ENCODE measurements at places on chromosomes 3 and 15.

- DNase-seq, result peak; percentile 13
Measured at GRCh38 chr3:107432013-107432515, 54.8 kb downstream of the CCDC54 start.

DNA sequence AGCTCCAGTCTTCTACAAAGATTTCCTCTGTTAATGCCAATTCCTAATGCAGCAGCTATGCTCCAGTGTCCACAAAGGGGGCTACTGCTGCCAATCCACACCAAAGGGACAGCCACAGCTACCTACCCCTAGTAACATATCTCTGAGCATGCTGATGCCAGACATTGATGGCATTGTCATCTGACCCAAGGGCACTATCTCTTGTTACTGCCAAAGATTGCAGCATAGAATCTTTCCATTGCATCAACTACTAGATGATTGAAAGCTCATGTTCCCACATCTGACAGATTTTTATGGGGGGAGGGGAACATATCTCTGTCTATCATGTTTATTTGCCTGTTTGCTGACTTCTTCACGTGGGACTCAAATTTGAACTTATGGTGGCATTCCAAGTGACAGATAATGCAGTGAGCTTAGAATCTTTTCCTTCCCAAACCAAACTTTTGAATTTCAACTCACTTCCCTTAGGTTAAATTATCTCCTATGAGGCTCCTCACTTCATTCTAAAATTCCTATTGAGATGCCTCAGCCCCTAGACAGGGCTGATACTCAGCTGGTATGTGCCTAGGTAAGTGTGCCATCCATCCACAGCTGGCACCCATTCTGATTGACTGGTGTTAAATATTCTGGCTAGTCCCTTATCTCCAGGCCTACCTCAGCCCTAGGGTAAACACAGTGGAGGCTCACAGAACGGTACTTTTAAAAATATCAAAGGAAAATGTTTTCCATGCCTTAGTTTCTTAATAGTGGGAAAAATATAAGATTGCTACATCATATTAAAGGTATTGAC lies 100.3 kb downstream of the STRIT1 start:
- DNase-seq, result no peak

- no peak for DNase-seq
Measured at GRCh38 chr3:140358686-140359085, 319.2 kb upstream of the TRIM42 start.

DNA sequence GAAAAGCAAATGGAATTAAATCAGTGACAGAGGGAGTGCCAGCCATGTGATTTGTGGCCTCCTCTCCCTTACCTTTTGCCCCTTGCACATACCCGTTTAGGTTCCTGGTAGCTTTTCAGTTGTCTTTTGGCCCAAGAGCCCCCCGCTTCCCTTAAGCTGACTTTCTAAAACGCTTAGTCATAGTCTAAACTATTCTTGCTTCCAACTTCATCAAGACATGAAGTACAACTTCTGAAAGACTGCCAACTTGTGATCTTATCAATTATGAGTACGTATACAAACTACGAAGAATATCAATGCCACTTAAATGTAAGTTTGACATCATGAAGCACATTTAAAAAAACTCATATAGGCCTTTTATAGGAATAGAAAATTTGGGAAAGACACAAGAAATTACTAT lies 61.9 kb downstream of the EIF3J start:
- DNase-seq, result no peak

- DNase-seq, result no peak
Measured at GRCh38 chr3:72950801-72951200, 45.8 kb upstream of the PPP4R2 start.

DNA sequence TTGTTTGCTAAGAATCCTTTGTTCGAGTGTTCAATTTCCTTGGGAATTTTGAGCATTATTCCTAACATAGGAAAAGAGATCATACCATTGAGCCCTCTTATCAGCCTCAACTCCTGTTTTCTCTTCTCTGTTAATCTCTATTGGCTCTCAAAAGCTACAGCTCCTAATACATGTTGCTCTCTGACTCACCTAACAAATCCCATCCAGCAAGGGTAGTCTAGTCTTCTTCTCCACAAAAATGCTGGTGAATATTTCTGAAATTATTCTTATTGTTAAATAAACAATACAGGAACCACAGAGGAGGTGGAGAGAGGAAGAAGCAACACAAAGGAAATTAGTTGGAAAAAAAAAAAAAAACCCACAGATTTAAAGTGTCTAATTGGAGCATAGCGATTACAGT lies 325.8 kb upstream of the NAALADL2 start:
- no peak for DNase-seq

- peak; percentile 15 for DNase-seq
Measured at GRCh38 chr3:149487598-149488197, 13.2 kb downstream of the TM4SF4 start.

DNA sequence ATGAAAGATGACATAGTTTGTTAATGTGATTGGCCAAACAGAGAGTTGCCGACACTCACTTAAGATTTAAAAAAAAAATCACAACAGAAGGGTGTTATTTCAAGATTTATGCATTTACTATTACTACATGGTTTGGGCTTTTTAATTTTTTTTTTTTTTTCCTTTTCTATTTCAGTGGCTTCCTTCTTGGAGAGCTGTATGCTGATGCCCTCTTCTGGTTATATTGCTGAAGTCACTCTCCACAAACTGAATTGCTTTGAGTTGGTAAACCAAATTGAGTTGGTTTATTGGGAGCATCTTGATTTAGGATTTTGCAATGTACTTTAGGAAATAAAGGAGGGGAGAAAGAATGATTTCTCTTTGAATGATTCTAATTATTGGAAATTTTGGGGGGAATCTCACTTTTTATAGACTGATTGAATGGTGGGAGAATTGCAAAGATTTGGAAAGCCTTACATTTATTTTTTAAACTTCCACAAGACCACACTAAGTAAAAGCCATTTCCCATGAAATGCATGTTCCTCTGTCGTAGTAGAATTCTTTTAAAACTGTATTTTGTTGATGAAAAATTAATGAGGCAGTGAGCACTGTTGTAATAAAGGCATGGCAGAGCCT lies 186.6 kb upstream of the FEZF2 start:
- no peak for DNase-seq
